RCC 7860 (cell line): ENCODE measurements at places on chromosomes 7 and 10.

GRCh38 chr10:63106111-63106755, 26.9 kb upstream of the NRBF2 start:
- peak; percentile 44 for DNase-seq

DNA sequence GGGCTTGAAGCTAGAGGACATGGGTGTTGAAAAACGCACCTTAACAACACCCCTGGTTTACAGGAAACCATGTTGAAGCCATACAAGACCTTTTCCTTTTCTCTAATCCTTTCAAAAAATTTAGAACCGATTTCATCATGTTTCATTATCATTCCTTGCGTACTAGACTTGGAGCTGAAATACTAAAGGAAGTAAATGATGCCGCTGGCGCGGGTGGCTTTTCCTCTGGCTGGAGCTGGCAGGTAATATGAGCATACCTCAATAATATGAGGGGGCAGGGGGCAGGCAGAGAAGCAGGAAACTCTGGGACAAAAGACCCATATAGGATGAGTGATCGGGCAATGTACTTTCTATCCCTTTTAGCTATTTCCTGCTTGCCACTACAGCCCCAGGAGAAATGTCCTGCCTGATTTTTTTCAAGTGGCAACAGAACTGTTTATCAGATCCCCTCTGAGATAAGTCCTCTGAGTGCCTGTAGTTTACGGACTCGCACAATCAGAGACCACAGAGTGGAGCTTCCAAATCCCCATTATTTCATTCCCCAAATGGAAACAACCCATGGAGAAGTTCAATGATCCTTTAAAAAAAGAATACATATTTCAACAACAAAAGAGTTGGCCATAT, 450.1 kb downstream of the KCNMA1 start:
- DNase-seq = no peak

GRCh38 chr10:11646450-11646849, 35.0 kb upstream of the USP6NL start:
- no peak for DNase-seq

- no peak for DNase-seq
Observed at GRCh38 chr10:4810092-4810491, 15.9 kb upstream of the AKR1E2 start.

DNA sequence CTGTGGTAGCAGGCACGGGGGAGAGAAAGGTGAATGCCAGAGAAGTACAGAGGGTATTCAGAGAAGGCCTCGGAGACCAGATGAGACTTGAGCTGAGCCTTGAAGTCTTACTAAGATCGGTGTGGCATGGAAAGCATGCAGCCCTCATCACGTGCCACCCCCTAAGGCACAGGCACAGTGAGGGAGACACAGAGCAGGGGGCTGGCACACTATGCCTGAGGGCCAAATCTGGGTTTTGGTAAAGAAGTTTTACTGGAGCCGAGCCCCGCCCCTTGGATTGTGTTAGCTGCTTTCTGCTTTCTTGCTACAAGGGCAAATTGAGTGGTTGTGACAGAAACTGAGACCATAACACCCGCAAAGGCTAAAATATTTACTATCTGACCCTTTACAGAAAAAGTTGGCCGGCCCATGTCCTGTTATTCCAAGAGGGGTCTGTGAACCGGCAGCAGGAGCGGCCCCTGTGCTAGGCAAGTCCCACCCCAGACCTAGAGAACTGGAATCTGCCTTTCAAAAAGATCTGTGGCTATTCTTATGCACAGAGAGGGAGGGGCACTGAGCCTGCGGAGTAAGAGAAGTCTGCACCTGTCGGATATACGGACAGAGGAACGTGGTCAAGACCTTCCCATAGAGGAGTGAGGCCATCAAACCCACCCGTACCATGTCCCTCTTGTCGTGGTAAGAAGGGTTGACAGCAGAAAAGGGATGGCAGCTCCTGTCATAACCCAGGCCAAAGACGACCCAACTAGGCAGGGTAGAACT, 109.3 kb upstream of the RHEB start:
- no peak for DNase-seq

- no peak for DNase-seq
Observed at GRCh38 chr7:22771872-22772228, 44.9 kb downstream of the IL6 start.

DNA sequence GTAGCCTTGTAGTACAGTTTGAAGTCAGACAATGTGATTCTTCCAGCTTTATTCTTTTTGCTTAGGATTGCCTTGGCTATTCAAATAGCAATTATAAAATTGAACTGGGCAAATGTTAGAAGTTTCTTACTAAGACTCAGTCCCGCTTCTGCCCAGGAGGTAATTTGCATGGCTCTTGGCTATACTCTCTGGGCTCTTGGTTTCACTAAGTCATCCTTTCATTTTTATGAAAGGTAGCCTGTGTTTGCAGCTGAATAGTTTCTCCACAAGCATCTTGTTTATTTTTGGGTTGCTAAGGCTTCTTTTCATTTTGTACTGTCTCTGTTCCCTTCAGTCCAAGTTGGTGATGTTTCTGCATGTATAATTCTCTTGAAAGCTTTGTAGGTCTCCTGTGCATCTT, 340.6 kb downstream of the SH2D4B start:
- no peak for DNase-seq

DNA sequence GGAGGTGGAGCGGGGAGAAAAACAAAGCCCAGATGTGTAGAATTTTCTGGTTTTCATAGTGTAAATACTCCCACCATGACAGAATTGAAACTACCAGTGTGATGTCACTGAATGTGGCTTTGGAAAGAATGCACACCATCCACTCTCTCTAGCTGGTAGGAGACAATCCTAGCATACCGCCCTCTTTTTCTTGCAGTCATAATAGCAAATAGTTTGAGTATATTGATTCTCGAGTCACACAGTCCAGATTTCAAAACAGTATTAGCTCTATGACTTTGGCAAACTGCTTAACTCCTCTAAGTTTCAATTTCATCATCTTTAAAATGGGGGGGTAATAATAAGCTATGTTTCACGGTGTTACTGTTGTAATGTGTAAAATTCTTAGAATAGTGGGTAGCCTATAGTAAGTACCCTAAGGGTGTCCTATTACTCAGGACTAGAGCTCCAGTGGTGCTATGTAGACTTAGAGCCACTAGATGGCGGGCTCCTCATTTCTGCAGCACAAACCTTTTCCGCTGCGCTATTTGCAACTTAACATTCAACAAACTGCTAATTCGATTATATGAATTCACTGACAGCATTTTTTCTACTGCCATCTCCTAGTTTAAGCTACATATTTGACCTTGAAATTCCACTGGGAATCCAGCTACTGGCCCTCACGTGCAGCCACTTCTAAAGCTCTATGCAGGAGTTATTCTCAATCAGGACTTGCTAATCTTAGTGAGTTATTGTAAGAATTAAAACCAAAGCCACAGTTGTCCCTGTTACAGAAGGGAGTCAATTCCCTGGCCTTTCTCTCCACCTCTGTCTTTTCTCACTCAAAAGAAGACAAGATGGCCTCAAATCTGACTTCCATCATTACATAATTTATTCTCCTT, 18.7 kb downstream of the TAS2R40 start:
- peak; percentile 63 for DNase-seq

- DNase-seq = no peak
Observed at GRCh38 chr10:98539578-98539977, 92.8 kb upstream of the HPS1 start.

DNA sequence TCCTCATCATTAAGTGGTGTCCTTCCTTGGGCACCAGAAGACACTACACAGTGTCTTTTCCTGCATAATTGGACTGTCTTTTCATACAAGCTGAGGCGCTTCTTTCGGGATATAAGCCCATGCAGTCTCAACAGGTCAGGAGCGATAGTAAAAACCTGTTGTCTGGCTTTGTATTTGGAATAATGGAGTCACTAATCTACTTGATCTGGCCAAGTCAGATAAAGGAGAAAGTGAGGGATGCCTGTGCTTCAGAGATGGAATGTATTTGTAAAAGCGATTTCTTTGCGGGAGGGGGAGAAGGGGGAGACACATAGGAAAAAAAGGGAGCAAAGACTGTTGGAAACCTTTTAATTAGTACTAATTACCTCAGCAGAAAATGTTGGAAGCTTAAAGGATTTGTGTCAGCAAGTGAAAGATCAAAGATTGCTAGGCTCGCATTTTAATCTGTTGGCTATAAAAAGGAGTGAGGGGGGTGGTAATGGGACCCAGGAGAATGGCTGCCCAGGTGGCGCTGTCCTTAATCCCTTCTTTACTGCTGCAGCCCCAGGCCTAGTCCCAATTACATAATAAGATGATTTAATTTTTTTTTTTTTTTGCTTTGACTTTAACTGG, 581.4 kb downstream of the LRMDA start:
- DNase-seq = no peak

- no peak for DNase-seq
Observed at GRCh38 chr7:132226046-132226956, 350.0 kb downstream of the PLXNA4 start.

GRCh38 chr10:78407966-78408365, 374.3 kb downstream of the RPS24 start:
- no peak for DNase-seq

GRCh38 chr10:55024713-55025112, 223.7 kb upstream of the PCDH15 start:
- DNase-seq = no peak

GRCh38 chr7:112869111-112869774, 79.0 kb upstream of the TMEM168 start:
- peak; percentile 49 for DNase-seq

- DNase-seq = no peak
Observed at GRCh38 chr10:95121904-95122303, 52.6 kb upstream of the CYP2C8 start.

GRCh38 chr10:74542077-74542476, 284.3 kb upstream of the KAT6B start:
- DNase-seq = no peak

DNA sequence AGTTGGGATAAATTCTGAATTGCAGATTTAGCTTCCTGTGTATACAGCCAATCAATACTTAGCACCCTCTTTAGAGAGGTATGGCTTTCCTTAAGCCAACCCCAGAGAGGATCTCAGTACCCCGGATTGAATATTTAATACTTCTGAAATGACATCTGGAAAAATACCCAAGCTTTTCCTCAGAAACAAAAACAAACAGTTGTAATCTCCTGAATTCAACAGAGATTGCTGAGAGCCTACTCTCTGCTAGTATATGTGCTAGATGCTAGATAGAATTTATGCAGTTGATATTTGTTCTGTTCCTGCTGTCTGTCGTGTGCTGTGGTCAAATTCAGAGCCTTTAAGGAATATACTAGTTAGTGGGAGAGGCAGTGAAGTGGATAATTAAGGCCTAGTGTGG, 21.1 kb downstream of the STARD3NL start:
- no peak for DNase-seq

DNA sequence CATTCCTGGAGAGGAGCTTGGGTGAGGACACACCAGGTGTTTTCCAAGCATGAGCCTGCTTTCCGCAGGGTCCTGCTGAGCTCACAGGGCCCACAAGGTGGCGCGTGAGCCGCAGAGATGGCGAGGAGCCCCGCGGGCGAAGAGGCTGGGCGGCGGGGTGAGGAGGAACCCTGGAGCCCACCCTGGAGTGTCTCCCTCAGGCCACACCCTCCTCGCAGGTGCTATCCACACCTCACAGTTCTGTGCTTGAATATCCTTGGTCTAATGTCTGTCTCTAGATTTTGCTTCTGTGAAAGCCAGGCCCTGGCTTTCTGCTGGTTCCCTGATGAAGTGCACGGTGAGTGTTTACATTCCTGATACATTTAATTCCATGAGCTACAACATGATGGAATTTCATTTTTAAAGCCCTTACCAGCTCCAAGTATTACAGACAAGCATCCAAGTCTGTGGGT, 433.6 kb downstream of the ACTR3B start:
- DNase-seq = no peak

DNA sequence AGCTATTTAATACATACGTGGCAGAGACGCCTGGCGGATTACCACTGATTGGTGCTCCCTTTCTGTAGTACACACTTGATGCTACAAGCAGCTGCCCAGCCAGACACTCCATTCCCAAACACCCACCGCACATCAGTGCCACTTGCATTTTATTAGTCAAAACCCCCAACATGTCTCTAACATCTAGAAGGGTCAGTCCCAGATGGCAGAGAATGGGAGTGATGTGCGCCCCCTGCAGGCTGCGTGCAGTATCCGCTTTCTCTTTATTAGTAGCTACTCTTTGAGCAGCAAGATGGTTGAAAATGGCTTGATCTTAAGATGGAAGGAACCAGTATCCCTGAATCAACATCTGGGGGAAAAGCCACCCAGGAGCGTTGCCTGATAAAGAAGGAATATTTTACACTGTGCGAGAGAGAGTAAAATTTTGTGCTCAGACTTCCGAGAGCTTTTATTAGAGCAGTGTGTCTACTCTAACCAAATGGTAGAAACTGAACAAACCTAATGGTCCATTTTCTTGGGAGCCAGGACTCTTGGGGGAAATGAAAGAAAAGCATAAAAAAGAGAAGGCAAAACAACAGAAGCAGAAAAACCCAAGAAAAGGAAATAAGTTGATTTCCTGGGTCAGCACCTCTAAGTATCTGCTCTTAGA, 78.3 kb downstream of the ST8SIA6 start:
- no peak for DNase-seq

DNA sequence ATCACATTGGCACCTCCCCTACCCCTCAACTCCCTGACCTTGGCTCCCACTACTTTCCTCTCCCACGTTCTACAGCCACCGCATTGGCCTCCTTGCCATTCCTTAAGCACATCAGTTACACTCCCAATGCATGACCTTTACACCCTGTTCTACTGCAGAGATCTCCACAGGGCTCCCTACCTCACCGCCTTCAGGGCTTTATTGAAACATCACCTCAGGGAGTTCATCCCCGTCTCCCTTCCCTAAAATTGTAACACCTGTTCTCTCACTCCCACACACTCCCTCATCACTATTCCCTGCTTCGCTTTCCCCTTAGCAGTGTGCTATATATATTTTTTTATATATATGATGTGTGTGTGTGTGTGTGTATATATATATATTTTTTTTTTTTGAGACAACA, 18.5 kb downstream of the CNNM1 start:
- no peak for DNase-seq

DNA sequence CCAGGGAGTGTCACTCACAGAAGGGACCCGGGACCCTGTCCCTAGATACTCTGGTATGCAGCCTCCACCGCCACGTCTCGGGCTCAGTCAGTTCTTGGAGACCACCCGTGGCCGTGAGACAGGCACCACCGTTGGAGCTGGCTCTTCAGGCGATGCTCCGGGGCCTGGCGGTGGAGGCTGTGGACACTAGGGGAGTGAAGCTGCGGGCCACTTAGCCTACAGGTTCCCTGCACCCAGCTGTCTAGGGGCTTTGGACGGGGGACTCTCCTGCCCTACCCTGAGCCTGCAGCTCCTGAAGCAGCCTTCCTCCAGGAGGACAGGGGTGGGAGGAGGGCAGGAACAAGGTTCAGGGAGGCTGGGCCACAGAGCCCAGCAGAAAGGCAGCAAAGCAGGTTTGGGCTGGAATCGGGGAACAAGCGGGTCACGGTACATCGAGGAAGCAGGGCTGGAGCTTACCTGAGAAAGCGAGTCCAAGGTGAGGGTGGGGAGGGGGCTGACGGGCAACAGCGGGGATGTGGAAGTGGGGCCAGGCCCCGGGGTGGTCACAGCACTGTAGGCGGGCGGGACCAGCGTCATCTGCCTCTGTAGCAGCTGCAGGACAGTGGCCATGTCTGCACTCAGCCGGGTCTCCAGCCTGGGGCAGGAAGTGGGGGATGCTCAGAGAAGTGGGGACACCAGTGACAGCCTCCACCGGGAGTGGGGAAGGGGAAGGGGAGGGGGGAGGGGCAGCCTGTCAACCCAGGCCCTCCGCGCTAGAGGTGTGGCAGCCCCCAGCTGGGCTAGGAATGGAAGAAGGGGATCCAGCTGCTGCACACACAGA, 31.5 kb downstream of the KCNH2 start:
- no peak for DNase-seq
